ENCODE measurements at places on chromosomes 3 and 15.

DNA sequence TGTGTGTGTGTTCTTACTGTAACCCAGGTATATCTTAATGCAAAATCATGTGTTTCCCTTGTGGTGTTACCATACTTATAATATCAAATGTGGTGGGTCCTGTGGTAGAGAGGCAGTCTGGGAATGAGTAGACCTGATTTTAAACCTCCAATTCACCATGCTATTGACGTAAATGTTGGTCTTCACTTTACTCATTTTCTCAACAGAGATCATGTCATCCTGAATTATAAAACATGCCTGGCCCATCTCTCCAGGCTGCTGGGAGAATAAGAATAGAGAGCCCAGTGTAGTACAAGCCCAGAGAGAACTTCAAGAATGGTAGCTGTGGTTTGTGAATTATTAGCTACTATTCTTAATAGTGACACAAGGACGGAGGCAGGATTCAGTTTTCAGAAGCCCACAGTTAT, 88.1 kb downstream of the MBNL1 start:
- DNase-seq: no peak

GRCh38 chr3:72126441-72127223, 341.7 kb upstream of the PROK2 start:
- no peak for DNase-seq

GRCh38 chr15:80667936-80668335, 27.2 kb upstream of the ABHD17C start:
- DNase-seq: no peak

- DNase-seq: no peak
These were observed 8.4 kb downstream of the GMNC start for GRCh38 chr3:190854062-190854461.

DNA sequence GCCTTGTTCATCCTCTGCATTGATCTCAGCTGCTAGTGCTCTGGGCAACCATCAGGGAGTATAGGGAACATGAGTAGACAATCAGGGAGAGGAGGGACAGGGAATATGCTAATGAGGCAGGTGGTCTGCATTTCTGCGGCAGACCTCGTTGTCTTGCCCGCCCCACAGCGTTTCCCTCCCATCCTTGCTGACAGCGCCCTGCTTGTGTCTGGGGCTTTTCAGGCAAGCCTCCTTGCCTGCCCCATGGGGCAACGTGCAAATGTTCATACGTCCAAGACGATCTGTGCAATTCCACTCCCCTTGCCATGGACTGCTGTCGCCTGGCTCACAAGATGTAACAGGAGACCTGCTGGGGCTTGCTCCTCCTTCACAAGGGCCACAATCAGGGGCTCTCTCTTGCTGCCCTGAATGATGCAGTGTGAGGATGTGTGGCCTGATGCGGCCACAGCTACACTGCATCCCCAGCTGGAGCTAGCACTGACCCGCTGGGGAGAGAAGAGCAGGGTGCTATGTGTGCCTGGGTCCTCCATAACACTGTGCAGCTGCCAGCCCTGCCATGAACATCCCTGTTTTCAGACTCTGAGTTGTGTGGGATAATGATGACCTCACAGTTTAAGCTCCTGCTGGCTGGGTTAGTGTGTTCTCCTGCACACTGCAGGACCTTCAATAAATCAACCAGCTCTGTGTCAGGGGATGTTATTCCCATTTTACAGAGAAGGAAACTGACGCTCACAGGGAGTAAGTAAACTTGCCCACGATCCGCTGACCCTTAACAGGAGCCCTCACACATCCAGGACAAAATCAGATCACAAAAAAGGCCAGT, 211.3 kb downstream of the KLF13 start:
- no peak for DNase-seq

DNA sequence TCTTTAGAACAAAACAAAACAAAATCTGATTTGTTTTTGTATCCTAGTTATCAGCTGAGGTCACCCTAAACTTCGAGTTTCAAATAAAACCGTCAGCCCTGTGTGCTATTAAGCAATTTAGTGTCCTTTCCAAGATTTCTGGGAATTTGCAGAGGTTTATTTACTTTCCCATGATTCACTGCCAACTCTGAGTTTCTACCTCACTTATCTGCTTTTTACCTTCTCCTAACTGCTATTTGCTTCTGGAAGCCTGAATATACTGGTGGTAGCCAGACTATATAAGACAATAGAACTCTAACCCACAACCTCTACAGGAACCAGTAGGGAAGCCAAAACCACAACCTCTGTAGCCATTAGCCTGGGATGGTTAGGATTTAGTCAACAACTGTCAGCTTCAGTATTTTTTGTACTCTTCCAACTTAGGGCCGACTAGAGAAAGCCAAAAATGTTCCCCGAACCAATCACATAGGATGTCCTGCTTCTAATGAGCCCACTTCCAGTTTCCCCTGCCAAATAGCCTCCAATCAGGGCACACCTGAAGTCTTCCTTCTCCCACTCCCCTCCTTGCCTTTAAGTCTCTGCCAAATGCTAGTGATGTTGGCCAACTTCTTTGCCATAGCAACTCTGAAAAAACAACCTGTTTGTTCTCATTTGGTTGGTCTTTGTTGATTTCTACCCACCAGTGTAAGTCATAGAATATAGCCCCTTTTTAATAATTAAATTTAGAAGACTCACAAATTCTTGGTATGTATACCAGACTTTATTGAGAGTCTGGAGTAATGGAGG, 273.1 kb downstream of the ULK4 start:
- DNase-seq: no peak

GRCh38 chr15:55900019-55900418, 93.4 kb downstream of the NEDD4 start:
- DNase-seq: no peak

DNA sequence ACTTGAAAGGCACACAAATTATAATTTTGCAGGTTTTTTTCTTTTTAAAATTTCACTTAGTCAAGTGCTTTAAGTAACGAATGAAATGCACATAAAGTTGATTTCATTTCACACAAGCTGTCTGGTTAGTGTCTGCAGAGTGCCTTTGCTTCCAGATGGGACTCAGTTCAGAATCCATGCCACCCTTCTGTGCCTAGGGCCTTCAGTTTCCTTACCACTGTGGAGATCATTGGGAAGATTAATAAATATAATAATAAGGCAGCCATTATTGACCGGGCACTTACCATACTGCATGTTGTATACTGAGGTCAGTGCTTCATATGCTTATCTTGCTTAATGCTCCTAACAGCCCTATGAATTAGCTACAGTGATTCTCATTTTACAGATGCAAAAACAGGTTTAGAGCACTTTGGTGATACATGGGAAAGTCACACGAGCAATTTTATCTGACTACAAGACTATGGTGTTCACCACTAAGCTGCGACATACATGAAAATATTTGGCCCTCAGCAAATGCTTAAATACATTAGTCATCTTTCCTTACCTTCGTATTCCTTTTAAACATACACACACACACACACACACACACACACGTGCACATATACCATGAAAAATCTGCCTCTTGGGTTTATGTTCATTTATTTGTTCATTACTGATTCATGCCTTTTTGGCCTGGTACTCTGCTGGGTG, 3.1 kb downstream of the NMNAT3 start:
- DNase-seq: no peak

- no peak for DNase-seq
These were observed 3.6 kb upstream of the KPNA4 start for GRCh38 chr3:160568989-160569388.

- no peak for DNase-seq
These were observed 63.3 kb upstream of the TP63 start for GRCh38 chr3:189567766-189568420.

DNA sequence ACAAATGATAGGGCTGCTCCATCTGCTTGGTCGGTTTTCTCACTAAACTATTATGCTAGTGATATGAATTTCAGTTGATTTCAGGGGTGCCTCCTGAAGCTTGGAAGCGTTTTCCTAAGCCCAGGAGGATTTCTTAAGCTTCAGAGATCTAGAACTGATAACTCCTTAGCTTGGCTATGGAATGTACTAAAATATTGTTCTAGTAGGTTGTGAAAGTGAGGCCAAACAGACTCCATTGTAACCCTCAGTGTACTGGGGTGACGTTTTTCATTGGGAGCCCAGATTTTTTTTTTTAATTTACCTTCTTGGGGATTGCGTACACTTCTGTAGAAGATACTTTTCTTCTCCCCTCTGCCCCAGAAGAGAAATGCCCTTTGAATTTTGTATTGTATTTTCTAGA, 17.0 kb upstream of the ST3GAL6 start:
- no peak for DNase-seq

GRCh38 chr3:148957586-148957985, 33.8 kb upstream of the GYG1 start:
- no peak for DNase-seq

DNA sequence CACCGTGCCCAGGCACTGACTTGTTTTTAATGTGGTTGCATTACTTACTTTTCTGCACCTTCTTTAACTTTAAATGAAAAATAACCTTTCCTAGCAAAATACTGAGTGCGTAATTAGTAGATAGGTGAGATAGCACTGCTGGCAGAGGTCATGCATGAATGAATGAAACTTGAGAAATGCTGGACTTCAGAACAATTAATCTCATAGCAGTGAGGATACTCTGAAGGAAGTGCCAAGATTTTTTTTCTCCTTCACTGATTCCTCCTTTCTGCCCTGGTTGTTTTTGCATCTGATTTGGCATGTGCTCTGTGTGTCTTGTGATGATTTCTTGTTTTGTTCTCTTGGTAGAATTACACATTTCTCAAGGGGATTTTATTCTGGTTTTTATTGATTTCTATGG, 378.9 kb downstream of the PTPRG start:
- no peak for DNase-seq

DNA sequence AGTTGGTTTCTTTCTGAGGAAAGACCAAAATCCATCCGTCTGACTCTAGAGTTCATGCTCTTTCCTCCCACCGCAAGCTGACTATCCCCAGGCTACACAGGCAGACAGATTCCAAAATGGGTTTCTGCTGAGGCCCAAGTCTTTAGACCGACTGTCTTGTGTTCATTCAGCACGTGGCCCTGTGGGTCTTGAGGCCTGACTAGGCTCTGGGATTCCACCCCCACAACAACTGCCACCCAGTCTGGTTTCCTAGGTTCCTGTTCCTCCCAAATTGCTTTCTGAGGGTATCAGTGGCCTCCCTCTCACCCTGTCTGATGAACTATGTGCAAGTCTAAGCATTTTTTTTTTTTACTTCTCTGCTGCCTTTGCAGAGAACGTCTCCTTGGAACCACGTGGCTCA, 67.7 kb downstream of the CYP19A1 start:
- peak; percentile 26 for DNase-seq

DNA sequence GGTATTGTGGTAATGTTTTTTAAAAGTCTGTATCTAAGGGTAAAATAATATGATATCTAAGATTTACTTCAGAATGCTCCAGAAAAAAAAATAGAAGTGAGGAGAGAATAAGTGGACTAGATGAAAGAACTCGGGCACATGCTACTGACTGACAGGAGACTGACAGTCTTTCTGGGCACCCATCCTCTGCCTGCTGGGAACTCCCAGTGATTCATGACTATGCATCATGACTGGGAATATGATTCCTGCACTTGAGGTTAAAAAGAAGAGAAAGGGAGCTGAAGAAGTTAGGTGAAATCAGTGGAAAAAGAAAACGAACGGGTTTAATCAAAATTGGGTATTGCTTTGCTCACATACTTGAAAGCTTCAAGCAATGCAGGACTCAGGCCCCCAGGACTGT, 35.7 kb upstream of the SPSB4 start:
- no peak for DNase-seq

DNA sequence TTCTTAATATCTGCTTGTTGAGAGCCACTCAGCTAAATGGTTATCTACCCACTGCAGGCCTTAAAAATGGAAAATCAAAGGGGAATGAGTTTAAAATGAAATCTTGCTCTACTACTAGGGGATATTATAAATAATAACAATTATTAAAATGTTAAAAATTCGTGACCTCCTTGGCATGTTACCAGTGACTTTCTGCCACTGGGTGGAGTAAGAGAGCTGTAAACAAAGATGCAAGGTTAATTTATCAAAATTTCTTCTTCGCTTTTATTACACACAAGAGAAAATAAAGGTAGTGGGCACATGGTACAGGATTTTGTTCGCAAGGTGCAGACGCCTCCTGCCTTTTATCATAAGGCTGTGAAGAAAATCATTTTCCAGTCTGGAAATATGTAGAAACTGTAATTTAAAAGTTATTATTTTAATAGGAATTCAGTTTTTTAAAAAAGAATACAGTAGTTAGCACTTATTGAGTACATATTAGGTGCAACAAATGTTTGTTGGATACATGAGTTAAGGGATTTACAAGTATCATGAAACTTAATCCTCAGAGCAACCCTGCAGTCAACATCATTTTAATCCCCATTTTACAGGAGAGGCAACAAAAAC, 272.6 kb downstream of the SUCLG2 start:
- DNase-seq: peak; percentile 24

DNA sequence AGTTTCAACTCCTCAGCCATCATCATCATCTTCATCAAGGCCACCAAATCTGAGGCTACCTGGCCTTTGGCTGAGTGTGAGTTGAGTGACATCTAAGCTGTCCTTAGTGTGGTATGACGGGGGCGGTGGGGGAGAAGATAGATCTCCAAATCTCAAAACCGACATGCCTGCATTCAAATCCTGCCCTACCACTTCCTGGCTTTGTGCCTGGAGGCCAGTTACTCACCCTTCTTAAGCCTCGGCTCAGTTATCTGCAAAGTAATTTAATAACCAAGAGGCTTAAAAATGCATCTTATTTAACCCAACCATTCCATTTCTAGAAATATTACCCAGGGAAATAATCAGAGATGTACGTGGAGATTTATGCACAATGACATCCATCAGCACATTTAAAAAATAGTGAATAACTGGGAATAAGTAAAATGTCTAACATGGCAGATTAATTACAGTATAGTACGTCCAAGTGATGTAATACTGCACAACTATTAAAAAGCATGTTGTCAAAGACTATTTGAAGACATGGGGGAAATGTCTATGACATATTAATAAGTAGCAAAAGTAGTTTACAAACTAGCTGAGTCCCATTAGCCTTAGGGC, 167.4 kb downstream of the NTRK3 start:
- no peak for DNase-seq

DNA sequence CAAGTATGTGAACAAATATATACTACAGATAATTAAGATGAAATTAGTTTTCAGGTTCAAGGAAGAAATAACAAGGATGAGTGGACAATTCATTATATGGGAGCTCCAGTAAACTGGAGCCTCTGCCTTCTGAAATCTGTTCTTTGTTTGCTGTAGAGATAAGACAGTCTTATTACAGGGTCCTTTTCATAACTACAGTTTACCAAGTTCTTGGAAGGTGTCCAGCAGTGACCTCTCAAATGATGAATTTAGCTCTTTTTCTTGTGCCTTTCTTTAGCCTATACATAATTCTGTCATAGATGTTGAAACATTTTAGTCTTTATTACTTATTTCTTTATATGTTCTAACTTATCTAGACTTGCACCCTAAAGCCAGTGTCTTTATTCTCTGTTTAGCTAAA, 89.7 kb upstream of the GBE1 start:
- DNase-seq: no peak
